ENCODE measurements at places on chromosomes 11 and 22. TPM values are rescaled to one million over a fixed set of nuclear protein-coding genes. Genes with fewer than 3 reads are reported as not detected.

DNA sequence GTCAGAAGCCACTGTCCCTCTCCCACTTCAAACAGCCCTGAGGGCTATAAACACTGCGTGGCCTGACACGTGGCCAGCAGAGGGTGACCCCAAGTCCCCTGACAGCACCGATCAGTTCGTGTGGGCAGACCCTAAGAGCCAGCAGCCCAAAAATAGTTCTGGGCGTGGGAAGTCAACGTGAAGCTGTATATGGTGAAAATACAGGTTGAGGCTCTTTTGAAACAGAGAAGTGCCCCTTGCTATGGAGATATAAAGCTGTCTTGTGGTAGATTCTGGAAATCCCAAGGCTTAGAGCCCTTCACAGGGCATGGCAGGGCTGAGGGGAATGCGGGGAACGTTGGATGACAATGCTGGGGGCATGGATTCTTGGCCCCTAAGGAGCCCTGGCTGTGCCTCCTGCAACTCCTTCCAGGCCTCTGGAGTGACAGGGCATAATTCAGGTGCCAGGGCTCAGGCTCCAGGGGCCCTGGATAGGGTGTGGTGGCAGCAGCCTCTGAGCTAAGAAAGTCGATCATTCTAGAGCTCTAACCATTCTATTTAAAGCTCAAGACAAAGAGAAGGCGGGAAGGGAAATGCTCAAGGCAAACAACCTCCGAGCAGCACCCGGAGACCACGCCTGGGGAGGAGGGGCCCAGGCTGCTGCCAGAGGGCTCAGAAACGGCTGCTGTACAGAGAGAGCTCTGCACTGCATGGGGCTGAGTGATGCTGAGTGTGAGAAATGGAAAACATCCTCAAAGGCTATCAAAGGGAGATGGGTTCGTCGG is 60.4 kb upstream of the CD5 start:
- no peak for DNase-seq

DNA sequence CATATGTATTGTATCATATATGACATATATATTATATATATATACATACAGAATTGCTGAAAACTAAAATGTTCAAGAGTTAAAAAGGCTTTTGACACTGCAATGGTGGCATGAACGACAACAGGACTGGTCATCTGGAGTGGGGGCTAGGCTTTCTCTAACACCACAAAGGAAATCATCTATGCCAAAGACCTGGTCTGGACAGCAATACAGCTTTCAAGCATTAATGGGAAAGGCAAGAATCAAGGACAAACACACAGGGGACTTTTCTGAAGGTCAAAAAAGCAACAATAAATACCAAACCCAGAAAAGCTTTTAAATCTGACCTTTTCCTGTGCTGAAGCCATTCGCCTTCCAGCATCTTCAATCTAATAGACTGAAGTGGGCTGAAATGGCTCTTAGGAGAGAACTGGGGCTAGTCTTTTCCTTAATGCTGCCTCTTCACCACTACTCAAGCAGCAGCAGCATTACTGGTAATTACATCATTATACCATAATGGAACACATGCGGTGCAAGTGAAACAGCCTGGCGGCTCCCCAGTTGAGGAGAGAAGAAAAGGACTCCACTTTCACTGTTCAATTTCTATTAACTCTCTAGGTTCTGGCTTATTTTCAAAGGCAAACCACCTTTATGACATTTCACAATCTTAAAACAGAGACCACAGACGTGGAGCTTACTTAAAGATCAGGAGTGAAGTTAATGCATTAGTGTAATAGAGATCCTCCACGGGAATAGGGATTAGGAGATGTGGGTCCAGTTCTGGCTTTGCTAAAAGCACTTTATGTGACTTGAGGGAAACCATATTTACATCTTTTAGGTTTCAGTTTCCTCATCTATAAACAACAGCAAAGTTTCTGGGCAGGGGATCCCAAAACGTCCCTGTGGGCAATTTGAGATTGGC is 63.0 kb downstream of the GAB2 start:
- no peak for DNase-seq

GRCh38 chr11:105693075-105693759 is 83.3 kb downstream of the GRIA4 start:
- no peak for DNase-seq

DNA sequence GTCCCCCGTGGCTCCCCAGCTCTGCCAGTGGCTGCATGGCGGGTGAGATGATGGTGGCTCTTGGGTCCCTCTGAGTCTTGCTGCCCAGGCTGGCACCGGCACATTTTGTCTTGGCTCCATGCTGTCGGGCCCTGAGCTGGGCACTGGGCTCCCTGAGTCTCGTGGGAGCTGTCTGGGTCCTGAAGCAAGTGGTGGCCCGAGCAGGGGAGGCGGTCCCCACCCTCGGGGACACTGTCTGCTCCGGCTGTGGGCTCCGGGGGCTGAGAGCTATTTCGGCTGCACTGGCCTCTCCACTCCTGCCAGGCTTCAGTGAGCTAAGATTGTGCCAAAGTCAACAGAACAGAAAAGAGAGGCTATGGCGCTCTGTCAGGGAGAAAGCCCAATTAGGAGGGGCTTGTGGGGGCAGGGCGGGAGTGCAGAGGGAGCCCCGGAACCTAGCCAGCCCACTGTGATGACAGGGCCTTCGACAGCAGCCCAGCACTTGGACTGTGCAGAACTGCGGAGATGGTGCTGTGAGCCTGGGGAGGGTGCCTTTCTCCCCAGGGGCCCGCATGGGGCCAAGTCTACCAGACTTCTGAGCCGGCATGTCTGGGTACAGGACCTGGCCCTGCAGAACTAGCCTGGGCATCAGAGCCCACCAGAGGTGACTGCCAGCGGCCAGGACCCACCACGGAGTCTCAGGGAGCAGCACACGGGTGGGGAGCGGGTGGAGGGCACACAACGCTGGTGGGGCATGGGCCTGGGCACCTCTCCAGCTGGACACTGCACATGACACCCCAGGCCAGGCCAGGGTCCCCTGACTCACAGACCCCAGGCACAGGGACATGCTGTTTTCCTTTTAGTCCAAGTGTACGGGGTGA is 38.0 kb downstream of the RTN4R start:
- no peak for DNase-seq

GRCh38 chr11:69546735-69547370 is 65.4 kb downstream of the LINC01488 start:
- no peak for DNase-seq

DNA sequence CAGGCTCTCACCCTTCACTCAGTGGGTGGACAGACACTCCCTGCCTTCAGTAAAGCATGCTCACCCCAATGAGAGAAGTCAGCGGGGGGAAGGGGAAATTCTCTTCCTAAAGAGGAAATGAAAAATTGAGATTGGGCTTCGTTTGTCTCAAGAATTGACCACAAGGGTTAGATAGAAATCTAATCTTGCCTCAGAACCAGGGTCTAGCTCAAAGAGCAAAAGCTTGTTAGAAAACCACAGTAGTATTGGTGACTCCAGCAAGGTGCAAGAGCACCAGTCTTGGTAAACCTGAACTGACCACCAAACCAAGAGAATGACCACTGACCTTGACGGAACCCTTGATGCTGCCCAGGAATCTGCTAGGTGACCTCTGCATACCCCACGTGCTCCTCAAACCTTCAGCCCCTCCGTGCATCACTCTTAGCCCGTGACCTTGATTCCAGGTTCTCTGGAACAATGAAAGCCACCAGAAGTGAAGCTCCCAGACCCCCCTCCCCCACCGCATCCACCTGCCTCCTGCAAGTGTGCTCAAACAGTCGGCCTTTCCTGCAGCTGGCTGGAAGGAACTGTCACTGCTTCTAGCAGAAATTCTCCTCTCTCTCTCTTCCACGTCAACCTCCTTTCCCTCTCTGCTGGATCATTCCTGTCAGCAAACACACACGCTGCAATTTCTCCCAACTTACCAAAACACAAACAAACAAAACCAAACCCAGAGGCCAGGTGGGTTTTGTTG is 3.1 kb upstream of the TMA7B start:
- no peak for DNase-seq

- no peak for DNase-seq
These were observed 73.1 kb downstream of the ELP4 start for GRCh38 chr11:31582697-31583096.

- no peak for DNase-seq
These were observed 66.8 kb downstream of the TCF20 start for GRCh38 chr22:42203609-42204008.

DNA sequence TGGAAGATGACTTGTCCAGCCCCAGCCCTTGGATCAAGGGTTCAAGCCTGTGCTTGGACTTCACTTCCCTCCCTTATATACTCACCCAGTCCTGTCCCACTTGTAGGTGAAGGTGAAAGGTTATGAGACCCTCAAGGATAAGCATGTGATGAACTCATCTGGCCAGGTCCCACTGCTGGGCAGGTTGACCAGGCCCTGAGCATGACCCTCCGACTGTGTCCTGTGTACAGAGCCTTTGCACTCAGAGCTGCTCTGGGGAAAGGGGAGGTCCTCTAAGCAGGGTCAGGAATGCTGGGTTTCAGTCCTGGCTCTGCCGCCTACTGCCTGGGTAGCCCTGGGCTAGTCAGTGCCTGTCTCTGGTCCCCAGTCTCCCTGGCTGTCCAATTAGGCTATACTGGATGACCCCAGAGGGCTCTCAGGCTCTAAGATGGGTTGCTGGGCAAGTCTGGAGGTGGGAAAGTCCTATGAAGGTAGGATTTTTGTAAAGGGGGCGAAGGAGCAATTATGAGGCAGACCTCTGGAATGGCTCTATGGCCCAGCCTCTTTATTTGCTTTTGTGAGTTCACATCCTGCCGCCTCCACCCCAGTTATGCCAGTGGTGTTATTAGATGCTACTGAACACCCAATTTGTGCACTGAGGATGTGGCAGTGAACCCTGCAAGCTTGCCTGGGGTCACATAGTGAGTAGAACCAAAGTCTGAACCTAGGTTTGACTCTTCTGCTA is 14.1 kb downstream of the DGAT2 start:
- no peak for DNase-seq

GRCh38 chr11:12520054-12520453 is 142.7 kb downstream of the PARVA start:
- no peak for DNase-seq

GRCh38 chr11:107707807-107708206 is 4.0 kb downstream of the SLN start:
- DNase-seq: no peak

Gene CFAP68
- total RNA-seq: 20.9 TPM

Gene TUBA8
- total RNA-seq: 114 TPM

Measured in gastrocnemius medialis (tissue), 4 donors.